SK-N-DZ (cell line): ENCODE measurements at places on chromosomes 1 and 21.
A peak's percentile ranks its signal among the peaks of the same experiment; 100 is the strongest.

DNA sequence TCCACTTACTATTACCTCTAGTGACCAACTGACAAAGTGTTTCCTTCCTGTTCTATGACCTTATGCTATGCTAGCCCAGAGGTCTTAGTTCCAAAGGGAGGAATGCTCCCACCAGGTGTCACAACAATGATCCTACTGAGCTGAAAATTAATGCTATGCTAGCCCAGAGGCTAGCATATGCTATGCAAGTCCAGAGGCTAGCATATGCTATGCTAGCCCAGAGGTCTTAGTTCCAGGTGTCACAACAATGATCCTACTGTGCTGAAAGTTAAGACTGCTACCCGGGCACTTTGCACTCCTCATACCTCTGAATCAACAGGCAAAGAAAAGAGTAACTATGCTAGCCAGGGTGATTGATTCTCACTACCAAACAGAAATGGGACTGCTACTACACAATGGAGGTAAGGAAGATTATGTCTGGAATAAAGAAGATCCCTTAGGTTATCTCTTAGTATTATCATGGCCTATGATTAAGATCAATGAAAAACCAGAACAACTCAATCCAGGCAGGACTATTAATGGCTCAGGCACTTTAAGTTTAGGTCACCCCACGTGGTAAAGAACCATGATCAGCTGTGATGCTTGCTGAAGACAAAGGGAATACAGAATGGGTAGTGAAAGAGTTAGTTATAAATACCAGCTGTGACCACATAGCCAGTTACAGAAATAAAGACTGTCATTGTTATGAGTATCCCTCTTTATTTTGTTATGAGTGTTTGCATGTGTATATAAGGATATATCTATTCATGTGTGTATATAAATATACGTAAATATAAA lies 114.1 kb downstream of the CSMD2 start:
- DNase-seq, result no peak

- DNase-seq, result no peak
These were observed 2.9 kb upstream of the LRP8 start for GRCh38 chr1:53330819-53331218.

DNA sequence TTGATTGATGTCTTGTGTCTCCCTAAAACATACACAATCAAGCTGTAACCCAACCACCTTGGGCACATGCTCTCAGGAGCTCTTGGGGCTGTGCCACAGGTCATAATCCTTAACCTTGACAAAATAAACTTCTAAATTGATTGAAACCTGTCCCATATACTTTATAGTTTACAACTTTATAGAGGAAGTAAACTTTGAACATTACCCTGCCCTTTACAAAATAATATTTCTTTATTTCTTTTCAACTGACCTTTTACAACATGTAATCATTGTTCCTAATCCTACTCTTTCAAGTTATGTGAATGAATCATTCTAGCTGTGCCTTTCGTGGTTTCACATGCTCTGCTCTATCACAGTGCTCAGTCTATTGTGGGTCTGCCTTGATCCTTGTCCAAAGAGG lies 118.3 kb upstream of the ATP1A1 start:
- no peak for DNase-seq

DNA sequence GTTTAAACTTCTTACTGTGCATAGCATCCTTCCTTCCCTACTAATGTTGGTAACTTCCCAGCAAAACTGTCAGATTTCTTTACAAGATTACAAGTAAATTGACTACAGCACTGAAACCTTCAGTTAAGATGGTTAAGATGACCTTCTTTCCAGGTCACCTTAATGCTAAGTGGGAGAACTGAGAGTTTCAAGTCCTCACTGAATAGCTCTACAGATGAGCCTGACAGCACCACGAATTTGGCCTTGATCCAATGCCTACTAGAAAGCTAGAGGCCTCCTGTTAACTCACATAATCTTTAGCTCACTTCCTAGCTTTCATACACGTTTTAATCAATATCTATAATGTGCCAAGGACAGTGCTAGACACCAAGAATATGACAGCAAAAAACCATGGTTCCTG lies 276.0 kb upstream of the PLD5 start:
- peak; percentile 61 for DNase-seq

- no peak for DNase-seq
These were observed 23.1 kb downstream of the CLDN14 start for GRCh38 chr21:36456729-36457414.

DNA sequence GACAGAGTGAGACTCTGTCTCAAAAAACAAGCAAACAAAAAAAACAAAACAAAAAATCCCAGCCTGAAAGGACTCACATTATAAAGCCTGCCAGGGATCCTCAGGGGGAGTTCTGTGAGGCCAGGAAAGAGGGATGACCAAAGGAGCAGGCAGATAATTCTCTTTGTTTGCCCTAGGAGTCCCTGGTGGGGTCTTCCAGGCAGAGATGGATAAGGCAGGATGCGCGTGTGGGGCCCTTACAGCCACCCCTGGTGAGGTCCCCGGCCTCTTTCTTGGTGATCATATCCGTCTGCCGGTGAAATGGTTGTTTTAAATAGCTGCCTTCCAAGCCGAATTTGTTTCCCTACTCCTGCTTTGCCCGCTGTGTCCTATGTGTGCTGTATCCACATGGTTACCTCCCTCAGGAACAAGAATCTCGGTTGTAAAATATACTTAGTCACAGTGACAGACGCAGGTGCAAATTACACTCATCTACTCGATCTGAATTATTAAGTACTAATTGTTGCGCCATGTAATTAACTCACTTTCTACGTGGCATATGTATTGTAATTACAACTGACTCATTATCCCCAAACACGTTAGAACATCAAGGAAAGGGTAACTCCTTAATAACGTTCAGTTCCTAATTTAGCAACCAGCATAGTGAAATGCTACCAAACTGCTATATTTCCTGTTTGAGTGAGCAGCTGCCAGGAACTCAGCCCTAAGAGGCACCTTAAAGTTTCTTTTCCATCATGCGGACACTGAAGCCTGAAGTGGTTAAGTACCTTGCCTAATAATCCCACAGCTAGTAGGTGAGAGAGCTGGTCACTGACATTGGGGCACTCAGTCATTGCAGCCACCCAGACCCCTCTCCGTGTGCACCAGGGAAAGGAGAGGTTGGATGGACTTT lies 106.4 kb downstream of the ZSCAN20 start:
- no peak for DNase-seq

DNA sequence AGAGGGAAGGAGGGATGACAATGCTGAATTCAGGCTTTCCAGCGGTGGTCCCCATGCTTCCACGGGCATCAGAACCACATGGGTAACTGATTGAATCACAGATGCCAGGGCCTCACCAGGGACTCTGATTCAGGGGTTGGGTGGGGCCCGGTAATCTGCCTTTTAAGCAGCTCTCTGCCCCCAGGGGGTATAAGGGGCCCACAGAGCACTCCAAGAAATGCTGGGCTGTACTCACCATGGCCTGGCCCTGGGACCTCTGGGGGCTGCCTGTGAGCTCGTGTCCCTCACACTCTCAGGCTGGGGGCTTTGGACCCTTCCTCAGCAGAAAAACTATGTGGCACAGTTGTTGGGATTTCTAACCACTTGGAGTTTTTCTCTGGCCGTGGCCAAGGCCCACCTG lies 70.6 kb downstream of the ARHGEF10L start:
- no peak for DNase-seq

DNA sequence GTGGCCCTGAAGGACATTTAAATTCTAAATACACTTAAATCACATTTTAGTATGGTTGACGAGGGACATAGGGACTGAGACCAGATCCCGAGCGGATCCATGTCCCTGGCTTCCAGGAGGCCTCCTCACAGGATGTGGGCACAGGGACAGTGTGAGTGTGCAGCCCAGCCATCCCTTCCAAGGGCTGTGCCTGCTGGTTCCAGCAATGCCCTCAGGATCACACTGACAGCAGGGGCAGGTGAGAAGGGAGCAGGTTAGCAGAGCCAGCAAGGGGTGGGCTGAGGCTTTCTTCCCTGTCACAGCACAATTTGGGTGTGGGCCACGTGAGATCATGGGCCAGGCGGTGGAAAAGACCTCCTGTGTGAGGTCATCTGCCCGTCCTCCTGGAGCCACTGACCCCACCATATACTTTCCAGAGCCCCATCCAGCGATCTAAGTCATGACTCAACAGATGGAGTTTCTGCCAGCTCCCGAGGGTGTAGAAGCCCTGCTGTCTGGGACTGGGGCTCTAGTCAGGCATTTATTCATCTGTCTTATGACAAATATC lies 37.0 kb upstream of the PRSS38 start:
- no peak for DNase-seq

DNA sequence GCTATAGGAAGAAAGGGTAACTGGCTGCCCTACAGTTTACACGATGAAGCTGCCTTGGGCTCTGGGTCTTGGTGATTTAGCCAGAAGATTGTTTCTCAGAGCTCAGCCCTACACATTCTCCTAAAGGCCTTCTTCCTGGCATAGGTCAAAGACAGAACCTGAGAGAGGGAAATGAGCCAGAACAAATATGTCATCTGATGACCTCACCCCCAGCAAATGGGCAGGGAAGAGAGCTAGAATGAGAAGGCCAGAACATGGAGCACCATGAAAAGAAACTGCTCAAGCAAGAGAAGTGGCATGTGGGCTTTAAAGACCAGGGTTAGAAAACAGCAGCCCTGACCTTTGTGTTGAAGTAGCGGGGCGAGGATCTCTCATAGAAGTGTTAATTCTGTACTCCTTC lies 5.5 kb upstream of the ILDR2 start:
- DNase-seq, result no peak

- no peak for DNase-seq
These were observed 2.5 kb downstream of the COL6A2 start for GRCh38 chr21:46100426-46100825.

- DNase-seq, result no peak
These were observed 147.8 kb downstream of the OMA1 start for GRCh38 chr1:58398714-58399113.

DNA sequence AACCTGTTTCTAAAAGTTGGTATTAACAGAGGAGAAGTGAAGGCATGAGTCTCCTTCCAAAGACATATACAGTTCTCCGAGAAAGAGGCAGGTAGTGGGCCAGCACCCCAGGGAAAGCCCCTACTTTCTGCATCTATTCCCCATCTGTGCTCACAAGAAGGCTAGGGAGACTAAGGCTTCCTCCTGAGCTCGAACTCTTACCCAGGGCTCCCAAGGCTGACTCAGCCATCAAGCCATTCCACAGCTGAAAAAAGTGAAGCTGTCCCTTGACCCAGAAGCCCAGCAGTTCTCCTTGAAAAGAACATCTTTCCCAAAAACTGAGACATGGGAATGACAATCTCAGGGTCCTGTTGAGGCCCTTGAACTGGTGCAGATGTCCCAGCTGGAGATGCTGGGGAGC lies 1.9 kb upstream of the PADI3 start:
- DNase-seq, result no peak

- no peak for DNase-seq
These were observed 259.3 kb upstream of the CACYBP start for GRCh38 chr1:174740249-174740968.

- no peak for DNase-seq
These were observed 2.0 kb downstream of the S100A6 start for GRCh38 chr1:153533689-153534201.

- no peak for DNase-seq
These were observed 133.0 kb downstream of the PTPN14 start for GRCh38 chr1:214418391-214418790.

DNA sequence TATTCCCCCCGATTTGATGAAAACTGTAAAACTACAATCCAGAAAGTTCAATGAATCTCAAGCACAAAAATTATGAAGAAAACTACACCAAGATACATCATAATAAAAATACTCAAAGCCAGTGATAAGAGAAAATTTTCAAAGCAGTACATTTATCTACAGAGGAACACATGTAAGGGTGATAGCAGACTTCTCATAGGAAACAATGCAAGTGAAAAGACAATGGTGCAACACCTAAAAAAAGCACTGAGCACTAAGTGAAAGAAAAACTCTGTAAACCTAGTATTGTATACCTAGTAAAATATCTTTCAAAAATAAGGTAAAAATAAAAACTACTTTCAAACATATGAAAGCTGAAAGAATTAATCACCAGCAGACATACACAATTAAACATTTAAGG lies 76.1 kb upstream of the IRF2BP2 start:
- DNase-seq, result no peak
